Suprapubic skin (tissue), 4 donors: ENCODE measurements at places on chromosomes 1 and 21. TPM values are rescaled to one million over a fixed set of nuclear protein-coding genes. Genes with fewer than 3 reads are reported as not detected.

GRCh38 chr1:41245659-41246058 lies 3.6 kb upstream of the SCMH1 start:
- no peak overlapping the region for H3K4me3 ChIP-seq
- H3K27me3 ChIP-seq = no peaks in the 10 kb centered on the region
- no peak overlapping the region for H3K27ac ChIP-seq
- H3K36me3 ChIP-seq = no peaks in the 10 kb centered on the region
- peaks cover 15% of the 10 kb centered on the region for H3K4me1 ChIP-seq

The BTBD8 gene
- total RNA-seq = 1.5 TPM

GRCh38 chr1:67651031-67651430 lies 34.0 kb upstream of the GADD45A start:
- no peak overlapping the region for H3K4me3 ChIP-seq
- H3K36me3 ChIP-seq = no peaks in the 10 kb centered on the region

DNA sequence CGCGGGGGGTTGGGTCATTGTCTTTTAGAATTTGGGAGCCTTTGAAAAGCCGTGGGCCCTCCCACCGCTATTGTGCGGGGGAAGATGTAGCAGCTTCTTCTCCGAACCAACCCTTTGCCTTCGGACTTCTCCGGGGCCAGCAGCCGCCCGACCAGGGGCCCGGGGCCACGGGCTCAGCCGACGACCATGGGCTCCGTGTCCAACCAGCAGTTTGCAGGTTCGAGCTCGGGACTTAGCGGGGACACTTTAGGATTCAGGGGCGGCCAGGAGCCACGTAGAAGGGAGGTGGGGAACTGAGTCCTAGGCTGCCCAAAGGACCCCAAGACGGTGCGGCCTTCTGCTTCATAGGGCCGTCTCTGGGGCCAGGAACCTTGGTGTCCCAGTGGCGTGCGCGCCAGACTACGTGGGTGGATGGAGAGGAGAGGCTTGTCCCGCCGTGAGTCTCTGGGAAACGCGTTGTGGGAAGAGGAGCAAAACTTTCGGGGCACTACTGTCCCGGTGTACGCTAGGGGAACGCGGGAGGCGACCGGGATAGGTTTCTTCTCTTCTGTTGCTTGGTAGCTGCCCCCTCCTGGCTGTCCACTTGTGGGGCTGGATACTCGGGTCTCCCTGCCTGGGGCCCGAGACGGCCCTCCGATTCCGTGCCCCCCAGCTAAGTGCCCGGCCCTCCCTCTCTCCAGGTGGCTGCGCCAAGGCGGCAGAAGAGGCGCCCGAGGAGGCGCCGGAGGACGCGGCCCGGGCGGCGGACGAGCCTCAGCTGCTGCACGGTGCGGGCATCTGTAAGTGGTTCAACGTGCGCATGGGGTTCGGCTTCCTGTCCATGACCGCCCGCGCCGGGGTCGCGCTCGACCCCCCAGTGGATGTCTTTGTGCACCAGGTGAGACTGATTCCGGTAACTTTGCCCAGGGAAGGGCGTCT lies at the start of gene LIN28A:
Gene LIN28A (plus strand): TSS at position 112 of the 918 bp plus-strand sequence. CDS start 75 bp downstream, at position 187.
- no peaks in the 10 kb centered on the region for H3K36me3 ChIP-seq
- no peak for DNase-seq
- H3K4me3 ChIP-seq = no peak within 1 kb of the TSS

DNA sequence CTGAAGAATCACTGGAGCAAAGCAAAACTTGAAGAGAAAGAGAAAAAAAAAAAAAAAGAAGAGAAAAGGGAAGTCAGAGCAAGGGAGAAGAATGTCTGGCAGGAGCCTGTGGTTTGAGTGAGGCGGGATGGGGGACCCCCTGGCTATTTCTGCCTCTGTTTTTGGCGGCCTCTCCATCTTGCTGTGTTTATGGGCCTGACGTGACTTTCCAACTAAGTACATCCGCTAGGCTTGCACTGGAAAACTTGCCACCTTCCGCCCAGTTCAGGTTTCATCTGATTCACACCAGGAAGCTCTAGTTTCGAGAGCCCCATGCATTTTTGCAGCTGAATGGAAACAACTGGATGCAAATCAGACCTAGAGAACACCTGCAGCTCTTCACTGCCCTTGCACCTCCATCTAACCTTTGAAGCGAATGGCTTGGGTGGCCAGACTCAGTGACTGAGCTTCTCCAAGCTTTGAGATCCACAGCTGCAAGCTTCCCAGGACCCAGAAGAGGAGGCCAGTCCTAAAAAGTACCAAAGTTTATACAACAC lies 28.0 kb downstream of the TBX15 start:
- no peaks in the 10 kb centered on the region for H3K36me3 ChIP-seq
- H3K27me3 ChIP-seq = no peaks in the 10 kb centered on the region
- DNase-seq = no peak
- peaks cover 6% of the 10 kb centered on the region for H3K4me1 ChIP-seq

The PIGR gene
- 3.5 TPM for total RNA-seq

DNA sequence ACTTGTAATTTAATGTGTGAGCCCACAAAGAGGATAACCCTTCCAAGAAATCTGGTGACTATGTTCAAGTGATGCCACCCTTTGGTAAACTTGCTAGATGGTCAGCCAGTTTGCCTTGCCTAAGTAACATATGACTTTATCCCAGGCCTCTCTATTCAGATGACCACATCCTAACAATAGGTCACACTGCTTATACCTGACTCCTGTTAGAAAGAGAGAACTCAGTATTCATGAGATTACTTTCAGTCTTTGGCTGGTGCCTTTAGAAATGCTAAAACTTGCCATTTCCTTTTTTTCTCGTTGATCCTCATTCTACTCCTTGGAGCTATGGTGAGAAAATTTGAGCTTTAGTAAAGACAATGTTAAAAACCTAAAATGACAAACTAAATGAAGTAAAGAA lies 28.5 kb upstream of the SERBP1 start:
- no peaks in the 10 kb centered on the region for H3K36me3 ChIP-seq
- H3K4me1 ChIP-seq = peaks cover 26% of the 10 kb centered on the region
- no peaks in the 10 kb centered on the region for H3K27me3 ChIP-seq
- DNase-seq = no peak

The MAP10 gene
- total RNA-seq = 0.60 TPM

The CREB3L4 gene
- 41.0 TPM for total RNA-seq

- peak; percentile 7 for DNase-seq
- no peaks in the 10 kb centered on the region for H3K4me1 ChIP-seq
- no peak overlapping the region for H3K27ac ChIP-seq
Observed at GRCh38 chr1:48026275-48026674, 29.1 kb upstream of the TRABD2B start.

GRCh38 chr1:117575586-117576225 lies 30.1 kb upstream of the TENT5C start:
- DNase-seq = peak; percentile 17
- H3K4me3 ChIP-seq = no peak overlapping the region

- no peaks in the 10 kb centered on the region for H3K27me3 ChIP-seq
- no peak overlapping the region for H3K4me3 ChIP-seq
- H3K36me3 ChIP-seq = no peaks in the 10 kb centered on the region
- no peak overlapping the region for H3K27ac ChIP-seq
- no peak for DNase-seq
Observed at GRCh38 chr1:199639453-199639852, 388.1 kb upstream of the NR5A2 start.

The SPATA46 gene
- not detected for total RNA-seq

GRCh38 chr1:63773815-63774616 lies at the start of gene ROR1:
Gene ROR1 (plus strand): TSS chr1:63774017.
- H3K27me3 ChIP-seq = no peaks in the 10 kb centered on the region
- peak within 1 kb of the TSS; percentile 67 for H3K27ac ChIP-seq
- H3K4me1 ChIP-seq = peaks cover 24% of the 10 kb centered on the region
- peak within 1 kb of the TSS; percentile 63 for H3K4me3 ChIP-seq
- DNase-seq = peak; percentile 96

GRCh38 chr1:221011145-221011544 lies 131.9 kb downstream of the HLX start:
- no peaks in the 10 kb centered on the region for H3K4me1 ChIP-seq
- DNase-seq = no peak
- H3K36me3 ChIP-seq = no peaks in the 10 kb centered on the region
- no peaks in the 10 kb centered on the region for H3K27me3 ChIP-seq
